Stimulated activated CD4-positive, alpha-beta T cell treated with anti-CD3 and anti-CD28 coated beads, Interleukin-2, amount 100 ng/mL, for 4 hours (primary cell): ENCODE measurements at places on chromosomes 3 and 15.
A peak's percentile ranks its signal among the peaks of the same experiment; 100 is the strongest.

GRCh38 chr3:56459104-56459496 lies 9.2 kb downstream of the ERC2 start:
- DNase-seq, result no peak

- DNase-seq, result peak; percentile 56
These were observed at the start of gene GPR171 for GRCh38 chr3:151203051-151203420. TSS of gene GPR171 (minus strand) at chr3:151203216. CDS start at chr3:151199386, 3,830 bp downstream.

DNA sequence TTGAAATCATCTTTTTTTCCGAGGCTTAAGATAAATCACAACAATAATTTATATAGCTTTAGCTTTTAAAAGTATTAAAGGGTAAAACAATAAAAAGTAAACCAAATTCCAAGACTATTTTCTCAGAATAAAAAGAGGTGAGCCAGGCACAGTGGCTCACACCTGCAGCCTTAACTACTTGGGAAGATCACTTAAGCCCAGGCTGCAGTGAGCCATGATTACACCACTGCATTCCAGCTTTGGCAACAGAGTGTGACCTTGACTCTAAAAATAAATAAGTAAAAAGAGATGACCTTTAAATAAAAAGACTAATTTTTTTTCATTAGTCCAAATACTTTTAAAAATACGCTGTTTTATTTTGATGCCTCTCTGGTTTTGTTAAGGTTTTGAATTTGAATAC lies 54.4 kb downstream of the C3orf80 start:
- DNase-seq, result no peak

GRCh38 chr3:44355362-44356033 lies 16.9 kb downstream of the TCAIM start:
- DNase-seq, result no peak

DNA sequence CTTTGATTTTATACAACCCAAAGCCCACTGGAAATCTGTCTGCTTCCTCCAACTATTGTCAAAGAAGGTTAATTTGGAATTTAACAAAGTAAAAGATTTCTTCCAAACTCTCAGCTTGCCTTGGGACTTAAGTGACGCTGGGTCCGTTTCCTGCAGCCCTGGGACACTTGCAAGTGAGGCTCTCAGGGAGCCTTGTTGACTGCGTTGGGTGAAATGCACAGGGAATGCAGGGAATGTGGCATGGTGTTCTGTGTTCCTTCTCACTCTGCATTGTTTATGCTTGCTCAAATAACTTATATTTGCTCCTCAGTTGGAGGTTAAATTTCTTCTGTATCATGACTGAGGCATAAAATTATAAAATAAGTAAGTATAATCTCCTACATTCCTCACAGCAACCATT lies 60.9 kb upstream of the TJP1 start:
- no peak for DNase-seq

DNA sequence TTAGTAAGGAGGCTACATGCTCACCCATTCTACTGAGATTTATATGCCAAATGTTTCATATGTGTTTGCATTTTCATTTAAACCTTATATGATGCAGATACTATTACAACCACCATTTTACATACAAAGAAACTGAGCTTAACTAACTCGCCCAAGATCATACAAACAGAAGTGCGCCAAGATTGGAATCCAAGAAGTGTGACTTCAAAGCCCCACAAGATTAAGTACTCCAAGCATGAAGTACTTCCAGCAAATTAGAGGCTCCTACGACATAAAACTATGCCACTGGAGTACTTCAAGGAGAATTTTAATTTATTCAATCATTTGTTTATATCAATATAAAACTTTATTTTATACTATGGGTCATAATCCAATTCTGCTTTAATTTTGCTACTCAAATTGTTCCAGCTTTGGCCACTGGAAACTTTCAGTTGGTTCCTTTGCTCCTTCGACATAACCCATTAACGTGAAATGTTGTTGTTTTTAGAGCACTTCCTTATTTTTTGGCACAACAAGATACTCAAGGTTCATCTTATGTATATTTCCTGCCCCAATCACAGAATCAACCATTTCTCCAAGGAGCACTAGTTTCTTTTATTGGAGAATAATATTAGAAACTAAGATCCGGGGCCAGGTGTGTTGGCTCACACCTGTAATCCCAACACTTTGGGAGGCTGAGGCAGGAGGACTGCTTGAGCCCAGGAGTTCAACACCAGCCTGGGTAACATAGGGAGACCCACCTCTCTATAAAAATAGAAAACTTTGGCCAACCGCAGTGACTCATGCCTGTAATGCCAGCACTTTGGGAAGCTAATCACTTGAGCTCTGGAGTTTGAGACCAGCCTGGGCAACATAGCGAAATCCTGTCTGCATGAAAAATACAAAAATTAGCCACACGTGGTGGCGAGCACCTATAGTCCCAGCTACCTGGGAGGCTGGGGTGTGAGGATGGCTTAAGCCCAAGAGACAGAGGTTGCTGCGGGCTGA lies 10.4 kb downstream of the INO80 start:
- DNase-seq, result no peak

GRCh38 chr3:71874618-71875017 lies 89.7 kb upstream of the PROK2 start:
- DNase-seq, result no peak

GRCh38 chr15:71374607-71375352 lies 259.5 kb downstream of the THSD4 start:
- DNase-seq, result no peak

GRCh38 chr3:139561959-139562676 lies 22.6 kb upstream of the RBP1 start:
- DNase-seq, result no peak

DNA sequence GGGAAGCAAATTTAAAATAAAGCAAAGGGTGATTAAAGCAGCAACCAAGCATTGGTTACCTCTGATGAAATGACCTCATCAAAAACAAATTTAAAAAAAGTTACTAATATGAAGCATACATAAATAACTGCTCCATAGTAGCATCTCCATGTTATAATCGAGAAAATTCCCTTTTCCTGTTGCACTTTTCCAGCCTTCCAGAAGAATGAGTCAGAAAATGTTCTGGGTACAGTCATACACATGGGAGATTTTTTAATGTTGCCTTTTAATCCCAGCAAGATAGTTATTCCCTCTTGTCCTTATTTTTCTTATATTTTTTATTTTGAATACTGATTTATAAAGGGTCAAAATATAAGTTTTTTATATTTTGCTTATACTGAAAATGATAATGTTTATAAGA lies 2.6 kb upstream of the TMCO5A start:
- DNase-seq, result no peak

DNA sequence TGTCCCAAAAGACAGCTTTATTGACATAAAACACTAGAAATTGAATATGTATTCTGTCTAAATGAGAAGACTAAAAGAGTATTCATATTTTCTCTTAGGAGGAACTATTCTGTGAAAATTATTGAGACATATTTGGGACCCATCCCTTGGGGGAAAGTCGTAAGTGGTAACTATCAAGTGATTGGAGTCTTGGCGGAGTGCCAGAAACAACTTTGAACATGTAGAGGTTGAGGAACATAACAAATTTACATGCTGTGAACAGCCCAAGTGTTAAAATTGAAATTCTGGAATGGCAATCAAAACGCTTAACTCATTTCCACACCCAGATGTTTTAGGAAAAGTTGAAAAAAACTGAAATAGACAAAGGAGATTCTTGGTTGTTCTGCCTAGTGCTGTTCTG lies 1034.6 kb downstream of the NSUN3 start:
- no peak for DNase-seq

DNA sequence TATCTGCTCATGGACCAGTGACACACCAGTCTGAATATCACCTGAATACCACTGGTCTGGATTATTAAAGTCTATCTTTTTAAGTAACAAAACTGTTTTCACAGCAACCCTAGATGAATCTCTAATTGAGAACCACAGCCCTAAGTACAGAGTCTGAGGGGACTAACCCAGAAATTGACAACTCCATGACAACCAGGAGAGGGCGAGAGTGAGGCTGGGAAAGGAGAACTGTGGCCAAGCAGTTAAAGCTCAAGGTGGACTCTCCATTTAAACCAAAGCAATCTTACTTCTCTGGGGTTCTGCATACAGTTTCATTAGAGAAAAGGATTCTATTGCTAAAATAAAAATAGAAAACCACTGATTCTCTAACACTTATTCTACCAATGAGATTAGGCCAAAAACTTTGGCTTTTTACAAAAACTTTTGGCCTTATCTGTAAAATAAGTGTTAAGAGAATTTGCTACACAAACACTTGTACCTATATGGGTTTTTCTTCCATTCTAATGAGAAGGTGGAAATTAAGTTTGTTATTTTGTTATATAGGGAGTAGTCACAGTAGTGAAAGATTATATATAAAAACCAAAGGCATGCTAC lies 11.4 kb downstream of the NEK10 start:
- DNase-seq, result peak; percentile 27

DNA sequence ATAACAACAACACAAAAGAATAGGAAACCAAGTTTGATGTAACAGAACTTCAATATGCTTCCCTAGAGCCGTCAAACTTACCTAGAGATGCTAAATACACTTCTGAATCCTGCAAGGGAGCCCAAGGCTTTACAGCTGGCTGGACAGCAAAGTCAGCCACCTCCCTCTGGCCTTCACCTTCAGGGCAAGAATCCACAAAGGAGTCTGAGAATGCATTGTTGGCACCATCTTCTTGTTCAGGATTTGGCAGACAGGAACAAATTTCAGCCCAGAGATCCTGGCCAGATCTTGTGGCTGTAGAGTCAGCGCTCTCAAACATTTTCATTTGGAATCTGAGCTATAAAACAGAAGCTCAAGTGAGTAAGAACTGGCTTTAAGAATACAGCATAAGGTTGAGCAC lies 2.2 kb downstream of the CCDC32 start:
- DNase-seq, result no peak

DNA sequence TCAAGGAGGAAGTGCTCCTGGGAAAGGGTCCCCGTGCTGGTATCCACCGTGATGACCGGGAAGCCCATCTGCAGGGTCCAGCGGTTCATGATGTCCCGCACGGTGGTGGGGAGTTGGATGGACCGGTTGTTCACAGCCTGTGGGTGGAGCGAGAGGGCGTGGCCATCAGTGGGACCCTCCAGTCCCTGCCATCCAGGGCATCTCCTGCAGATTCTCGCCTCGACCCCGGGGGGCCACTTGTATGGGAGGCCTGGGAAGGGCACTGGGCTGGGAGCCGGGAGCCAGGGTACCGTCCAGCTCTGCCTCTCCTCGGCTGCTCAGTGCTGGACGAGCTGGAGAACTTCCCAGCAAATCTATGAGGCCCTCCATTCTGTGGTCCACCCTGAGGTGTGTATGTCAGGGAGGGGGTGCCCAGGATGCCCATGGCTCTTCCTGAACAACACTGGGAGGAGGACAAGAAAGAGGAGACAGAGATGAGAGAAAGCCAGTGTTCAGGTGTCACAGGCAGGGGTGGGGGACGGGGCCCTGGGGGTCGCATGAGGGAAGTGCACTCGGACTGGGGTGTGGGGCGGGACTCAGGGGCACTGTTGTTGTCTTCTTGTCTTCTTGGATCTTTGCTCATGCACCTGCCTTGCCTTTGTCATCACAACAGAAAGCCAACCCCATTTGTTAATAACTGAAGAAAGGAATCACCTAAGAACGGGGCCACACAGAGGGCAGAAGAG lies 13.0 kb downstream of the ANPEP start:
- no peak for DNase-seq

DNA sequence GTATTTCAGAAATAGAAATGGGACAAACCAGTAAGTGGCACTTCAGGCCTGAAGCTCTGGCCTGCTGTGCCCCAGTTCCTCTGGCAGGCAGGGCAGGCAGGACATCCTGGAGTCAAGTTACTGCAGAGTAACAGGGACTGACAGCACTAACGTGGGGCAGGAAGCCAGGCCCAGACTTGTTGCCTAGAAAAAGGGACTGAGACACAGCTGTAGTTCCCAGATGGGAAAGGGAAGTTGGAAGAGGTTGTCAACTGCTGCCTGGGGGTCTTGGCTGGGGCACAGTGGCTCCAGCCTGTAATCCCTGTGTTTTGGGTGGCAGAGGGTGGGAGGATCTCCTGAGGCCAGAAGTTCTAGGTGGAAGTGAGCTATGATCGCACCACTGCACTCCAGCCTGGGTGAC lies 171.9 kb downstream of the FMN1 start:
- DNase-seq, result no peak

DNA sequence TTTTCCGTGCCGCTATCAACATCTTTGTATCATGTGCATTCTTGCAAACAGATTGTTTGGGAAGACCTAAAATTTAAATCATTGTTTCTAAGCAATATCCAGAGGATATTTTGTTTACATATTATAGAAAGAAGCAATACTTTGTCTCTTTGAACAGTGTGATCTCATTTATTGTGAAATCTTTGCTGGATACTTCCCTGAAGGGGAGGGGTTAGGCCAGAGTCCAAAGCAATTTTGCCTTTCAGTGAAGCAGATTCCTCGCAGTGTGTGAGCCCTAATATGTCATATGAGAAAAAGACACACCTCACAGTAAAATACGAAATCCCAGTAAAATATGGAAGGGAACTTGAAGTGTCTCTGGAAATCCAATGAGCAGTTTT lies 158.7 kb upstream of the SLCO3A1 start:
- no peak for DNase-seq

- no peak for DNase-seq
These were observed 34.1 kb downstream of the TM2D3 start for GRCh38 chr15:101618076-101618475.

DNA sequence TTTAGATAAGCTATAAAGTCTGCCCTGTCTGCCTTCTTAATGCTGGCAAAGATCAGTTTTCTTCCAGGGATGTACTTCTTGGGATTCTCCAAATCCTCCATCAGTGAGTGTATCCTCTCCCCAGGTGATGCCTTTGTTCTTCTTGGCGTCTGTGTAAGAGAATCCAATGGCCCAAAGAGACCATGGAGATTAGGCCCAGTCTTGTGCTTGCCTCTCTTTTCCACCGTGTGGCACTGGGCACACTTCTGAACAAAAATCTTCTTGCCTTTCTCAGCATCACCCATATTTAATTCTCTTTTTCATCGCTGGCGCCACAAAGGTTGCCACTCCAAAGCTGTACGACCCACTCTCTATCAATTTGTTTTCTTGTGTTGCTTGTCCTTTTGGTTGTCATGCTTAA lies 32.2 kb upstream of the TAMM41 start:
- no peak for DNase-seq

DNA sequence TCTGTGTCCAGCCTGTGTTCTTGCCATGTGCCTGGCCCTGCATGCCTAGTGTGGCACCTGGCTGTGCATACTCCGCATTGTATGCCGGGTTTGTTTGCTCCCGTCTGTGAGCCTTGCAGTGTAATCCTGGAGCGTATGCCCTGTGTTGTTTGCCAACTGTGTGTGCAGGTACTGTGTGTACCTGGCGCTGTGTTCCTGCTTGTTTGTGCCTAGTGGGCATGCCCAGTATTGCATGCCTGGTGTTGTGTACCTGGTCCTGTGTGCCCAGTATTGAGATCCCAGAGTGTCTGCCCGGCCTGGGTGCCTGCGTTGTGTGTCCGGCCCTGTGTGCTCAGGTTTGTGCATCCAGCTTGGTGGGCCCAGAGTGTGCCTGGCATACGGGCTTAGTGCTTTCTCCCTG lies 54.5 kb upstream of the CHRNA7 start:
- DNase-seq, result no peak

DNA sequence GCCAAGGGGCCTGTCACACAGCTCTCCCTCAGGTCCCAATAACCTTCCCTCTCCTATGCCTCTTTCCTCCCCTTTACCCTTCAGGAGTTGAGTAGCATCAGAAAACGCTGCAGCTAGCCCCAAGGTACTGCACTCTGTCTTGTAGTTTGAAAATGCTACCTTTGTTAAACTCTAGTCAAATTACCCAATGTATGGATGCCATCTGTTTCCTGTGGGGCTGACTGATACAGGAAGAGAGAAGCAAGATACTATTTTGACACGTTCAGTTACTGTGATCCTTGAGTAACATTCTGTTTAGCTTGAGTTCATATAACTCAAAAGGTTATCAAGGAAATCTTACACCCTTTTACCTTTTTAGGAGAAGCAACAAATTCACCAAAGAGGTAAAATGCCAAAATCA lies 493.1 kb downstream of the FHIT start:
- DNase-seq, result no peak
